ENCODE measurements at places on chromosomes 5 and 9.

GRCh38 chr9:28956116-28956880 is 1383.0 kb upstream of the C9orf72 start:
- DNase-seq, result no peak

DNA sequence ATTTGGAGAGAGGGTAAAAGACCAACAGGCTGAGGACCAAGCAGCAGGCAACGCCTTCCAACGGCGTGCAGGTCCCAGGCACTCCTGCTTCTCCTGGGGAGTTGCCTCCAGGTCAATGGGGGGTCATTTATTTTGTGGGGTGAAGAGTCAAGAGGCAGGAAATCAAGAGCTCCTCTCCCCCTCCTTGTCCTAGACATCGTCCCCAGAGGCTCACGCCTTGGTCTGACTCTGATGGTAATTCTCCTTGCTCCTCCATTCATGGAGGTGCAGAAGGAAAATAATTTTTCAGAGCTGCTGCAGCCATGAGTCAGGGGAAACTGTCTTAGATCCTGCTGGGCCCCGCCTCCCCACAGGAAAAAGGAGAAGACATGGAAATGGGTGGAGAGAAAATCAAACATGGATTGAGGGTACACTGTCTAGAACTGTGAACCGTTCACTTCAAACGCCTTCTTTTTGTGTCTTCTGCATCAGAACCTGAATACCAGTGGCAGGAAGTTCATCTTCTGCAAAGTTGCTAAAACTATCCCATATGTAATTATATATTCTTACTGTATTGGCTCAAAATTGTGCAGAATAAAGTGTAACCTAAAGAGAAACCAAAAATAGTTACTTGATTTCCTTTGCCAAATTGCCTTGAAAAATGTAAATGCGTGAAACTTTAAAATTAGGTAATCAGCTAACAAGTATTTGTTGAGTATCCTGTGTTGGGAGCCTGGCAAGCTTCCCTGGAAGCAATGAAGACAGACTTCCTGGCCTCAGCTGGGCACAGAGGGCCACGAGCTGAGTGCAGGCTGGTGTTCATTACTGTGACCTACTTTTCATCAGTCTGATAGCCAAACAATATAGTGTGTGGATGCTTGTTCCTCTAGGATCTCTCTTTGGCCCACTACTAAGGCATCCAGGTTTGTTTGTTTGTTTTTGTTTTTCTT is 142.0 kb downstream of the CMYA5 start:
- no peak for DNase-seq

DNA sequence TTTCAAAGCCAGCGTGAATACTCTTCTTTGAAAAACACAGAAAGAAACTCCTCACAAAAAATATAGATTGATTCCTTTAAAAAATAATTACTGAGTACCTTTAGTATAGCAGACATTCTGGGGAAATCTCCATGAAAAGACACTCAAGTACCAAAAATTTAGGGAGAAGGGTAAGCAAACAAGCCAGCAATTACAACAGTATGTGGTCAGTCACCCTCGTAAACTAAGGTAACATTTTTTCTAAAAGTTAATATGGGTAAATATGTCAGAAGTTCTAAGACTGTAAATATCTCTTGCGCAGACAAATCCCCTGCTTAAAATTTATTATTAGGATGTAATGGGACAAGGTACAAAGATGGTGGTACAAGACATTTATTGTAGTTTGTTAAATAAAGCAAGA is 102.0 kb upstream of the PTGER4 start:
- no peak for DNase-seq

GRCh38 chr9:79759460-79759859 is 187.7 kb downstream of the TLE4 start:
- DNase-seq, result no peak

DNA sequence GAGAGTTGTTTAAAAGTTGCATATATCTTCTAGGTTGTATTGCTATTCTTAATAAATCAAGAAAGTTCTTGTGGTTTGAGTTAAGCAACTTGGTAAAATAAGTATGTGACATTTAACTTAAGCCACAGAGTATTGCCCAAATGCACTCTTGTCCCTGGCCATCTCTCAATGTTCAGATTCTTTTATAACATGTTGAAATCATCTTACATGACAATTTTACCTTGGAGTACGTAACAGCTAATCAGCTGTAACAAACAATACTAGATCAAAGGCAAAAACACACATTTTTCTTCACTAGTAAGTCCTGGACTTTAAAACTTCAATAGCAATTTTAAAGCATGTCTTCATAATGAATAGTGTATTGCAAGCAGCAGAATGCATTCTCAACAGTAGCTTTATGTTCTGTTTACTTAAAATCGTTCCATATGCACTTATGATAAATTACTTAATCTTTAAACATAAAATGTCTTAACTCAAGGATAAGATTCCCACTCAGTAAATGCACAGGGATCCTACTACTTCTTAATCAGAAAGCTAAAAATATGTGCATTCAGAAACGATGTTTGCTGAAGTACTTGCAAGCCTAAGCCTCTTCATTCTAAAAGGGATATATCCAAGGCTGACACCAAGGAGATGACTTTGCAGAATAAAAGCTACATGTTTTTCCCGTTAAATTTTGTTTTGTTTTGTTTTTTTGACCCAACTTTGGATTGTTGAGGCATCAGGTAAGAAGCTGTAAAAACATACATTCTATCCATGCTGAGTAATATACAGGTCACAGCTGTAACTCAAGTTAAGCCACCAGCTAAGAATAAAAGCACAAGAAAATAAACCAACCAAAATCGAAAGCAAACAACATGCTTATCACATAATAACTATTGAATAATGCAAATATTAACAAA is 86.1 kb upstream of the NFIB start:
- DNase-seq, result no peak

DNA sequence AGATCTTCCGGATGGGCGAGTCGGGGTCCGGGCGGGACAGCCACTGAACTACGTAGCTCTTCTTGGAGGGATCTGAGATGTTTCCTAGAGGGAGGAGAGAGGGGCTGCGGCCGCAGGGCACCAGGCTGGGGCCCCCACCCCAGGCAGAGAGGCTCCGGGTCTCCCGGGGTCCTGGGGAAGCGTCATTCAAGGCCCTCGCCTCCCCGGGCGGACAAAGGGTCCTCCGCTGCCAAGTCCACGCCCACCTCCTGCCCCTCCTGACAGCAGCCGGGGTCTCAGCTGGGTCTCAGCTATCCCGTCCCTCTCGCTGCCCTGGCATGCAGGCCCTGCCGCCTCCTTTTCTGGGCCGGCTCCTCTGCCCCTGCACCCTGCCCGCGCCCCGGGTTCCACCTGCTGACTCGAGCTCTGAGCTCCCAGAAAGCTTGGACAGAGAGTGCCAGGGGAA is 61.5 kb downstream of the ZNF354C start:
- DNase-seq, result no peak

DNA sequence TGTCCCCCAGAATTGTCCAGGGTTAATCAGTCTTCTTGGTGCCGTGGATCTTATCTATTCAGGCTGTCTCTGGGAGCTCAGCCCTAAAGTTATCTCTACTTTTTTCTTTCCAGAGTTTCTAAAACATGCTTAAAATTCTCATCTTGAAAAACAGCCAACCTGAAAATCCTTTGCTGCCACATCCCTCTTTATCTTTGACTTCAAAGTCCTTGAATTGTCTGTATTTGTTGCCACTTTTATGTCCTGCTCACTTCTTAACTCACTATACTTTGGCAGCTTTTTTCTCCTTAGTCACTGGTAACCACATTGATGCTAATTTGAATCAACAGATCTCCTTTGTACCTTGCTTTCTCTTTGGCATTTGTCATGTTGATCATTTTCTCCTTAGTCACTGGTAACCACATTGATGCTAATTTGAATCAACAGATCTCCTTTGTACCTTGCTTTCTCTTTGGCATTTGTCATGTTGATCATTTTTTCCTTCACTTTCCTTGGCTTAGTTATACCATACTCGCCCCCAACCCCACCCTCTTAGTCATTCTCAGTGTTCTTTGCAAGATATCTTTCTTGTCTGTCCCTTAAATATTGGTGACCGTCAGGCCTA is 8.5 kb downstream of the DMXL1 start:
- DNase-seq, result peak; percentile 13

GRCh38 chr9:134962973-134963364 is 45.3 kb upstream of the FCN1 start:
- no peak for DNase-seq

DNA sequence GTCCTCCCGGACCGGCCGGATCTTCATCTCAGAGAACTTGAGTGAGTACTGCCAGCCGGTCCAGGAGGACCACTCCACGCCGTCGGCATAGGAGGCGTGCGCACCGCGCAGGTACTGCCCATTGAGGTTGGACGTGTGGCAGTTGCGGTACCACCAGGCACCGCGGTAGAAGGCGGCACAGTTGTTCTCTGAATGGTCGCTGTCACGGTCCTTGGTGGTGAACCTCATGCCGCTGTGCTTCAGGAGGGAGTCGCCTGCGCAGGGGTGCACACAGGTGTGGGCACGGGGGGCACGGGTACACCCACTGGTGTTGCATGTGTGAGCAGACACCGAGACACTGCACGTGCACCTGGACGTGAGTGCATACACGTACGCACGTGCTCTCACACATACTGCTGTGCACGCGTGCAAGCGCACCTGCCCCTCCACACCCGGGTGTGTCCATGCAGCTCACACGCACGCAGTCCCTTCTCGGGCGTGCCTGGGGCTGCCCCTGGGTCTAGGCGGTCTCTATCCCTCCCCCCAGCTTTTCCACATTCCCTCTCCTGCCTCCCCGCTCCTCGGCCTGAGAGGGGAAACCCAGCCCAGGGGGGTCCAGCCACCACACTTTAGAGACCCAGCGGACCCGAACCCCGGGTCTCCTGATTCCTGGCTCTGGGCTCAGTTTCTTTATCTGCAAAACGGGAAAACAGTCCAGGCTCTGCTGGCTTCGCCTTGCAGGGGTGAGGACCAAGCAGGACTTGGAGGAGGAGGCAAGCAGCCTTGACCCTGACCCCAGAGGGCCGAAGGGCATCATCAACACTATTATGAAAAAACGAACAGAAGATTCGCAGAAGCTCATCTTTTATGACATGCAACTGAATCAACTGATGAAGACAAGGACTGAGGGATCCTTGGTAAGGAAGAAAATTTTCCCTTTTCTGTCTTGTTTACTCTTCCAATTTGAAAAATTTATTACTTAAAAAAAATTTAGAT is 7.7 kb upstream of the QRFP start:
- no peak for DNase-seq

DNA sequence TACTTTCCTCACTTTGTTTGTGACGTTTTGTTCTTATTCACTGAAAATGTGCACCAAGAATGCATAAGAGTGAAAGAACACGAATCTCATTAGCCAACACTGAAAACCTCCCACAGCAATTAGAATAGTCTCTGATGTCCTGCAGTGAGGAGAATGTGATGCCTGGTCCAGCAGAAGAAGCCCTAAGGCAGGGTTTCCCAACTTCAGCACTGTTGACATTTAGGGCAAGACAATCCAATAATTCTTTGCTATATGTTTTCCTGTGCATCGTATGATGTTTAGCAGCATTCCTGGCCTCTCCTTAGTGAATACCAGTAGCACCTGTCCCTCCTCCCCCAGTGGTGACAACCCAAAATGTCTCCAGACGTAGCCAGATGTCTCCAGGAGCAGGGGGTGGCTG is 14.8 kb downstream of the MVB12B start:
- DNase-seq, result no peak

- no peak for DNase-seq
Observed at GRCh38 chr5:170503990-170504596, at the start of gene KCNIP1. Gene KCNIP1, plus strand, starts transcription at chr5:170504020.

DNA sequence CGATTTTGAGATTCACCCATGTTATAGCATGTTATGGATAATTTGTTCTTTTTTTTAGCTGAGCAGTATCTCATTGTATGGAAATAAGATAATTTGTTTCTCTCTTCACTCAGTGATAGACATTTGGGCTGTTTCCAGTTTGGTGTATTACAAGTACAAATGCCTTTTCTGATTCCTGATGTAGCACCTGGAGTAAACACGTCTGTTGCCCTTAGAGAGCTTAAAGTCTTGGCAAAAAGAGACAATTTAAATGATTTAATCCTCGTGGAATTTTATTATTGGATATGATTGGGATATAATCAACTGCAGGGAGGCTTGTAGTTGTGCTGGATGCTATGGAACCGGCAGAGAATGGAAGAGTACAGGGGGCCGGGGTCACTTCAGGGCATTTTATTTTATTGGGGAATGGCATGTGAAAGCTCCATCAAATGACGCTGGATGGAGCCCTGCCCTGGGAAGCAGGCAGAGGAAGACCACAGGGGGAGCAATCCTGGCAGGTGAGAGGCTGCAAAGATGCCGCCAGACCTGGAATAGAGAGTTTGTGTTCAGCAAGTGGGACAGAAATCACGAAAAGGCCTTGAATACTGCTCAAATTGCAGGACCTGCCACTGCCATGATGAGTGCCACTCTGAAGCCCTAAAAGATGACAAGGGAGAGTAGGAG is 31.0 kb upstream of the TGFBI start:
- DNase-seq, result no peak

GRCh38 chr9:77981332-77981731 is 50.3 kb downstream of the GNAQ start:
- no peak for DNase-seq

DNA sequence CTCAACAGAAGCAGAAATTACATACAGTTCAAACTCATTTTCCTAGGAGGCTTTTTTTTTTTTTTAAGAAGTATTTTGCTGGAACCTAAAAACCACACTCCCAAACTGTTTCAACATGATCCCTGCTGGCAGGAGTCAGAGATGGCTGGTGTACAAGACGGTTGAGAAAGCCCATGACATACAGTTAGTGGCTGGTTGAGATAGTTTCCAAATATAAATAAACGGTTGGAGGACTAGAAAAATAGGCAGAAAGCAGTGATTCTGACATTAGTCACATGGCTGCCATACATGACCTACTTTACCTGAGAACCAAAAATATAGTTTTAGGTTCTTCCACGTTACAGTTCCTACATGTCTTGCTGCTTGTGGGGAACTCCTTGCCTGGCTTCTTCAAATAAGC is 31.7 kb upstream of the BASP1 start:
- no peak for DNase-seq

DNA sequence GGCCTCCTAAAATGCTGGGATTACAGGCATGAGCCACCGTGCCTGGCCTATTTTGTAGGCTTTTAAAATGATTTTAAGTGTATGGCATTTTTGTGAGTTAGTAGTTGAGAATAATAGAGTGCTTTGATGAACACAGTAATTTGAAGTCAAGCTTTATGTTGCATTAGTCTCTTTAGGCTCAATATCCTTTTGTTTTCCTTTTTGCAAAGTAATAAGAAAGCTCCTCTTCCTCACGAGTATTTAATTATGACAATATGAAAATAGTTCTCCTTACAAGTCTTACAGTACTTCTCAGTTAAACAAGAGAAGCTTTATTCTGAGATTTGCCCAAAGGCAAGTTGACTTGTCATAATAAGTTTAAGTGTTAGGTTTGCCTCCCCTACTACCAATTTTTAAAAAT is 69.0 kb downstream of the TJP2 start:
- no peak for DNase-seq

Data from stimulated activated CD4-positive, alpha-beta T cell treated with anti-CD3 and anti-CD28 coated beads, Interleukin-1b, Interleukin-23, amount 100 ng/mL, for 4 hours (primary cell).